ENCODE measurements at places on chromosomes 12 and 14.
A peak's percentile ranks its signal among the peaks of the same experiment; 100 is the strongest.

DNA sequence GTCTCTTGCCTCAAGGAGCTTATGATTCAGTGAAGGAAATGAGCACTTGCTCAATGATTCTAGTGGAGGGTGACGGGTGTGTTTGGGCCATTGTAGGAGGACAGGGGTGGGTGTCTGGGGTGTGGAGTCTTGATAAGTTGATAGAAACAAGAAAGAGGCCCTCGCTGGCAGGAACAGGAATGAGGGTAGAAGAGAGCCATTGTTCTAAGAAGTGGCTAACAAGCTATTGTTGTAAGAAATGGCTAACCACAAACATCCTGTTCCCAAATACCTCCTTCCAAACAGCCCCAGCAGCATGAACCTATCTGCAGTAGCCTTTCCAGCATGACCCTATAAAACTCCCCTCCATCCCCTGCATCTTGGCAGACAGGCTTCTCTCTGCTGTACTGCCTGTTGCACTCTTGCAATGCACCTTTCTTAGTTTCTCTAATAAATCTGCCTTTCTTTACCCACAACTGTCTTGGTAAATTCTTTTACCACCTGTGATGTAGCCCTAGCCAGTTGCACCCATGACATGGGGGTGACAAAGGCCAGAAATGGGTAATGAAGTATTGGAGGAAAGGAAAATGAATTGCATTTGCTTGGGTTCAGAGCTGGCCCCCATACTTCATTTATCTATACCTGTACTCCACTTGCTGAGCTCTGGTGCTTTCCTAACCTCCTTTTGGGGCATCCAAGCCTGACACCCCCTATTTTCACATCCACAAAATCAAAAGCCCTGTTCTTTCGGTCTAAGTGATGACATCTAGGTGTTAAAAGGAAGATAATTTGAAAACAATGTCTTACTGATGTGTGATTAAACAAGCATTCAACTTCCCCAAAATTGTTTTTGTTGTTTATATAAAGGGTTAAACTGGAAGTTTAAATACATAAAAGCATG, 389.1 kb downstream of the GRIN2B start:
- no peak for DNase-seq

GRCh38 chr12:52673217-52673616, 7.0 kb downstream of the KRT1 start:
- no peak for DNase-seq

DNA sequence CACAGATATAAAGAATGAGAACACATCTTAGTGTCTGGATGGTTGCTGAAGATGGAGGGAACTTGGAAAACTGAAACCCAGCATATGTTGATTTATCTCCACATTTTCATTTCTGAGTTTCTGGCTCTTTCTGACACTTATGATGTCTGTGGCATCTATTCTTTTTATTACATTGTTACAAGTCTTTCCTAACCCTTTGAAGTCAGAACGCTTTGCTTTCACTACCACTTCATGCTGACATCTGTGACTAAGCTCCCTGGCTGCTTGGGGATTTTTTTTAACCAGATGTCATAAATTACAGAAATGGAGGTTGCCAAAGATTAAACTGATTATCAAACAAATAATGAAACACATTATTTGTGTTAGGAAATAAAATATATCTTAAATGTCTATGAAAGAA, 188.7 kb downstream of the KITLG start:
- DNase-seq, result no peak

DNA sequence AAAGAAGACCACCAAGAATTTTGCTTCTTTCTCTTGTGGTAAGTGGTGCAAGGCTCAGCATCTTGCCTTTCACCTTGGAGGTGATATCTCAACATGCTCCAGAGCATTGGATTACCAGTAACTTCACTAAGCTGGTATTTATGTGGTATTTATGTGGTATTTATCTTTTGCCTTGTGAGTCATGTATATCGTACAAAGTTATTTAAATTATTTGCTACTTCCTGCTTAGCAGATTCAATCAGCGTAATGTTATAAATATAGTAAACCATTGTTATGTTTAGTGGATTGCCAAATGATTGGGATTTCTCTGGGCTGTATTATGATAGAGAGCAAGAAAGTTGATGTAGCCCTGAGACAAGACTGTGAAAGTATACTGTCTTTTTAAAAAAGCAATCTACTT, 366.4 kb downstream of the IPO8 start:
- DNase-seq, result no peak

DNA sequence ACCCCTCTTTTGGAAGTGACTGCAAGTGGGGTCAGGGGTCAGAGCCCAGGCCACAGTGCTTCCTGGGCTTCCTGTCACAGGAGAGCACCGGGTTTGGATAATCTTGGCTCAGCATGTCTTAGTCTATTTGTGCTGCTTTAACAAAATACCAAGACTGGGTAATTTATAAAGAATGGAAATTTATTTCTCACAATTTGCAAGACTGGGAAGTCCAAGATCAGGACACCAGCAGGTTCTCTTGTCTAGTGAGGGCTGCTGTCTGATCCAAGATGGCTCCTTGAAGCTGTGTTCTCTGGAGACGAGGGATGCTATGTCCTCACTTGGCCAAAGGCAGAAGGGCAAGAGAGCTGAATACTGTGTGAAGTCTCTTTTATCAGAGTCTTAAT, 74.1 kb downstream of the RIN3 start:
- DNase-seq, result no peak

DNA sequence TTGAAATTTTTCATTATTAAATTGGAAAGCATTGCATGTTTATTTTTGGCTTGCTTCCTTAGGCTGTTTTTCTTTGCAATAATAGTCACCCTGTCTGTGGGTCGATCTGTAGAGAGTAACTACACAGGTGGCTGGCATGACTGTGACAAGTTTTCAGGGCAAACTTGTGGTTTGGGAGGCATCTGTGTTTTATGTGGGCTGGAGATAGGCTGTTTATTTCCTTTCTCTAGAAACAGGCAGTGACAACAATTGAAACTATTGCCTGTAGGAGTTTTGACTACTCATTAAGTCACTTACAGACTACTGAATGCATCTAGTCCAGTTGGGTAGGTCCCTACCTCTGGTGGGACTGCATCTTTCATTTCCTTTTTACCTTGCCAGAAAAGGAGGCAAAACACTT, 155.6 kb downstream of the DYRK2 start:
- DNase-seq, result peak; percentile 29

DNA sequence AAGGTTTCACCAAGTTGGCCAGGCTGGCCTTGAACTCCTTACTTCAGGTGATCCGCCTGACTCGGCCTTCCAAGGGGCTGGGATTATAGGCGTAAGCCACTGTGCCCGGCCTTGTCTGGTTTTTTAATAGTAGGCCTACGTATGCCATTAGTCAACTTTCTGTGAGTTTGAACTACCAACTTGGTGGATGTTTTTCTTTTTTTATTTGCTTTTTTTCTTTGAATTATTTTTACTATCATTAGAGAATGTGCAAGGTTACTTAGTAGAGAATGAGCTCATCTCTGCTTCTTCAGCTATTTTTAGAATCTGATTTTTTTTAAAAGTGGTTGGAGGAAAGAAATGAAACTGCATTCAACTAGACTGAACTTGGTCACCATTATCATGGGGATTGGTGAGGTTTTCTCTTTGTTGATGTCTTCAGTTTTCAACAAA, 51.4 kb downstream of the HMGA2 start:
- DNase-seq, result no peak

GRCh38 chr12:12946686-12947355, 5.1 kb downstream of the GPRC5D start:
- DNase-seq, result no peak

- no peak for DNase-seq
Observed at GRCh38 chr14:74801396-74801795, 38.3 kb downstream of the YLPM1 start.

- no peak for DNase-seq
Observed at GRCh38 chr12:116325336-116325664, 47.8 kb upstream of the MED13L start.

- no peak for DNase-seq
Observed at GRCh38 chr14:100073576-100074430, 8.6 kb downstream of the EVL start.

DNA sequence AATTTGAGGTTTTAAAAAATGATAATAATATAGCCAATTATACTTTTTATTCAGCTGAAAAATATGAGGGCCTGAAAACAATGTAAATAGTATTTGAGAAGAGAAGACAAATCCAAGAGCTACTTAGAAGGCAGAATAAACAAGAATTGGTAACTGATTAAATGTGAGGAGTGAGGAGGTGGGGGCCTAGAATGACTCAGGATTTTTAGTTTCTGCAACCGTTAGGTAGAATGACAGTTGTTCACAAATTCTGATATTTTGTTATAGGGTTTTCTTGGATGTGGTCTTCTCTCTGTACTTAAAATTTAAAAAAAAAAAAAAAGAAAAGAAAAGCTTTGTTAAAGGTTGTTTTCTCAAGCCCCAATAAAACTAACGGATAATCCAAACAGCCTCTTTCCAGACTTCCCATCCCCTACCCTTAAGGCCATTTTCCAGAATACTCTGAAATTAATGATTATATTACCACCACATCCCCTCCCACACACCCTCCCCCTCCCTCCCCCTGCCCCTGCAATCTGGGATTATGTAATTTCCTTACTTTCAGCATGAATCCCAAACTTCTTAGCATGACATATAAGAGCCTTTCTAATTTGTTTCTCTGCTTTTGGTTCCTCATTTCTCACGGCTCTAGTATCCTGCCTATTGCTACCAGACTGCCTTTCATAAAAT, 50.4 kb downstream of the LRP6 start:
- no peak for DNase-seq

DNA sequence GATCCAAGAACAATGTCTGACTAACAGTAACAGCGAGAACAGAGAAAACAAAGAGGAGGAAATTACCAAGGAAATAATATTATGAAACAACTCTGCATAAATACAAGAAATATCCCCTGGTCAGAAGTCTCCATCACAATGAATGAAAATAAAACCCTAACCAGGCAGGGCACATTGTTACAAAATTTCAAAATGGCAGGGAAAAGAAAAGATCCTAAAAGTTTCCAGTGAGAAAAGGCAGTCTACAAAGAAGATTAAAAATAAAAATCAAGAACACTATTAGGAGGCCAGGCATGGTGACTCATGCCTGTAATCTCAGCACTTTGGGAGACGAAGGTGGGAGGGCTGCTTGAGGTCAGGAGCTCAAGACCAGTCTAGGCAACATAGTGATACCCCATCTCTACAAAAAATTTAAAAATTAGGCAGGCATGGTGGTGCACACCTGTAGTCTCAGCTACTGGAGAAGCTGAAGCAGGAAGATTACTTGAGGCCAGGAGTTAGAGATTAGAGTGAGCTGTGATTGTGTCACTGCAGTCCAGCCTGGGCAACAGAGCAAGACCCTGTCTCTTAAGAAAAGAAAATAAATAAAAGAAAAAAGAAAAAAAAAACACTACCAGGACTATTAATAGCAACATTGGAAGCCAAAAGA, 47.8 kb downstream of the FERMT2 start:
- no peak for DNase-seq

GRCh38 chr14:86015941-86016340, 486.0 kb downstream of the FLRT2 start:
- DNase-seq, result no peak

GRCh38 chr14:74515891-74516412, 22.4 kb downstream of the ISCA2 start:
- no peak for DNase-seq

GRCh38 chr12:460261-461230, 807 bp downstream of the B4GALNT3 start:
- peak; percentile 35 for DNase-seq

GRCh38 chr12:112851024-112851777, 55.6 kb upstream of the OAS1 start:
- DNase-seq, result no peak

- no peak for DNase-seq
Observed at GRCh38 chr12:32577328-32577727, 101.8 kb upstream of the DNM1L start.

- DNase-seq, result no peak
Observed at GRCh38 chr14:68109132-68109900, 289.7 kb downstream of the RAD51B start.

- no peak for DNase-seq
Observed at GRCh38 chr14:68112442-68112841, 292.9 kb downstream of the RAD51B start.

DNA sequence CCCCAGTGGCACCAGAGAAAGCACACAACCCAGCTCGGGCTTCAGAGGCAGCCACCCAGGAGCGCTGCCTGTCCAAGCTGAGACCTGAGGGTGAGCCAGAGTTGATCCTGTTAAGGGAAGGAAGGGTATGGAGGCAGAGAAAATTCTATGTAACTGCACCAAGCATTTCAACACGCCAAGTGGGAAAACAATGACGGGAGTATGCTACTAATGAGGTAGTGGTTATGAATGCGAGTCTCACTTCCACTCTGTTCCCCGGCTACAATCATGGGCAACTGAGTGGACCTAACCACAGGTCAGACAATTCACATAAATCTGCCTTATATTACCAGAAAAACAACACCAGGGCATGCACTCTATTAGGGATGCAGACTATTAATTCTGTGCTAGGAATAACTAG, 9.9 kb downstream of the ATG14 start:
- no peak for DNase-seq

DNA sequence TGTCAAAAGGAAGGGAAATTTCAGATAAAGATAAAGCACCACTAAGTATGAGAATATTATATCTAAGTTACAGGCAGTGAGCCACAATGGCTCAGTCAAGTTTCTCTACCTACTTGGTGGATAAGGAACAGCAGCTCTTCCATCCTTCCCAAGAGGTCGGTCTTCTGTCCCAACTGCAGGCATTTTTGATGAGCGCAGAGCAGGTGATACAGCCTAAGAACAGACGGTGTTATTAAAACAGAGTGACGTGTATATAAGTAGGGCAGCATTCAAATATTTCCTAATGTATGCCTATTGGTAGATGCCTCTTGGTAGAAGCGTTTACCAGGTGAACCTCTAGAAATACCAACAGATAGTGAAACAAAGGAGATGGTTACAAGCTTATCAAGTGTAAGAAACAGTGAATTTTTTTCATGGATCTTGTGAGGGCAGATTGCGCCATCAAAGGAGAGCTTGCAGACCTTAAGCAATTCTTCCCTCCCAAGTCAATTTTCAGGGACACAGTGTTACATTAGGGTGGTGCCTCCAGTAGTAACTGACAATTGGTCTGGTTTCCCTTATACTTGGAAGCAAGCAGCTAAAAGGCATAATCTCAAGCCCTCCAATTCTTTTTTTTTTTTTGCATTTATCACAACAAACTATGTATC, 274.5 kb downstream of the MED13L start:
- no peak for DNase-seq

- DNase-seq, result no peak
Observed at GRCh38 chr12:92419201-92419600, 273.6 kb upstream of the BTG1 start.

- DNase-seq, result no peak
Observed at GRCh38 chr12:31783996-31784645, 55.3 kb upstream of the AMN1 start.

DNA sequence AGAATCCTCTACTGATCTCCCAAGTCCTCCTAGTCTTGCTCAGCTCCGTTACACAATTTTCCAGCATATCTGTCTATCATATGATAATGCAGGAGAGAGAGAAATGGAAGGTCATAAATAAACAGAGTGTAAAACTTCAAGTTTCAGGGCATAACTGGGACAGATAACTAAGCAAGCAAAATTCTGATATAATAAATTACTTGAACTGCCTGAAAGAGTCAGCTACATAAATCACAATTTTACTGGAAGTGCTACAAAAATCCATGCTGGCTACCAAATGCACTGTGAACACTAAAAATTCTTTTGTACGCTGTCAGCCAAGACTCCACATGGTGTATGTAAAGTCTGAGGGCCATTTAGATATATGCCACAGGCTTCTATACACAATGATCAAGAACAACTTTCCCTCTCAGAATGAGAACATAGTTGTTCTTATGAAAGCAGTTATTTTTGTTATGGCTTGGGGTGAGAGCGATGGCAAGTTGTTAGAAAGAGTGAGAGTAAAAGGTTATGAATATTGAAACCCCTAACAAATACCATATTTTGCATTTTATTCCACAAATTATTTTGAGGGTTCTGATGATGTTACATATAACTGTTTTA, 41.1 kb downstream of the GRIP1 start:
- DNase-seq, result no peak

All from stimulated activated CD4-positive, alpha-beta T cell treated with anti-CD3 and anti-CD28 coated beads, Interleukin-4, amount 100 ng/mL, for 4 hours (primary cell).